ENCODE measurements at places on chromosomes 2 and 18. TPM values are rescaled to one million over a fixed set of nuclear protein-coding genes. Genes with fewer than 3 reads are reported as not detected.

FMNL2 gene
- total RNA-seq: 28.0 TPM

CPLX4 gene
- not detected for total RNA-seq

PIEZO2 gene
- total RNA-seq: 1.6 TPM

CCDC85A gene
- total RNA-seq: 0.45 TPM

ZC3H6 gene
- 2.9 TPM for total RNA-seq

DNAJC5G gene
- total RNA-seq: not detected

FAM237A gene
- not detected for total RNA-seq

ASTL gene
- not detected for total RNA-seq

KIAA2012 gene
- total RNA-seq: not detected

THADA gene
- 54.9 TPM for total RNA-seq

RNF152 gene
- 12.8 TPM for total RNA-seq

FAM161A gene
- 8.1 TPM for total RNA-seq

SPHKAP gene
- total RNA-seq: not detected

SCYGR3 gene
- not detected for total RNA-seq

RAX gene
- total RNA-seq: not detected

DNA sequence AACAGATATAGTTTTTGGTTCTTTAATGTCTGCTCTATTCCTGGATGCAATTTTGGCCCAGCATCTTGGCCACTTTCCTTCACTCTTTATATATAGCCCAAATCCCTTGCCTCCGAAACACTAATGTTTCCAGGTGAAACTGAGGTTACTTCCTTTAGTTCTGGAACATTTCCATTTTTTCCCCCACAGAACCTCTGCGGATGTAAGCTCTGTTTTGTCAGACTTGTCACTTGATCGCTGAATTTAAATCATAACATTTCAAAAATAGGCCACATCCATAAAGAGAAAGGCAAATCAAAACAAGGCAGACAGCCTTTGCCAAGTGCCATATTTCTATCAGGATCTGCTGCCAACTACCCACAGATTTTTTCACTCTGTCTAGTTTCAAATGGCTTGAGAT, 115.1 kb downstream of the ANKRD44 start:
- DNase-seq: no peak

DNA sequence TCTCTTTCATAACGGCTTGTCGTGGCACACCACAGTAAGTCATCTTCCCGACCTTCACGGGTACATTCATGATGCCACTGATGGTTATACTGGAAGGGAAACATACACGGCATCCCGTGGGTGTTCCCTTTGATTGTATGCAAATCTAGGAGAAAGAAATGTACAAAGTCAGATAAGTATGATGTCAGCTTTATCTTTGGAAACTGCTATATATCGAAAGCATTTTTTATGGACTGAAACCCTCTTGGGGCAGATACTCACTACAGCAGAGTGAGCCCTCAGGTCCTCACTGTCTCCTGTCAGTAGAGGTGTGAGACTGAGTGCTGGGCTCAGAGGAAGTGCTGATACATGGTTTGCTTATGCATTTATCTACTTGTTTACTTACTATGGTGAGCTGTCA, 20.4 kb downstream of the PLA2R1 start:
- no peak for DNase-seq

DNA sequence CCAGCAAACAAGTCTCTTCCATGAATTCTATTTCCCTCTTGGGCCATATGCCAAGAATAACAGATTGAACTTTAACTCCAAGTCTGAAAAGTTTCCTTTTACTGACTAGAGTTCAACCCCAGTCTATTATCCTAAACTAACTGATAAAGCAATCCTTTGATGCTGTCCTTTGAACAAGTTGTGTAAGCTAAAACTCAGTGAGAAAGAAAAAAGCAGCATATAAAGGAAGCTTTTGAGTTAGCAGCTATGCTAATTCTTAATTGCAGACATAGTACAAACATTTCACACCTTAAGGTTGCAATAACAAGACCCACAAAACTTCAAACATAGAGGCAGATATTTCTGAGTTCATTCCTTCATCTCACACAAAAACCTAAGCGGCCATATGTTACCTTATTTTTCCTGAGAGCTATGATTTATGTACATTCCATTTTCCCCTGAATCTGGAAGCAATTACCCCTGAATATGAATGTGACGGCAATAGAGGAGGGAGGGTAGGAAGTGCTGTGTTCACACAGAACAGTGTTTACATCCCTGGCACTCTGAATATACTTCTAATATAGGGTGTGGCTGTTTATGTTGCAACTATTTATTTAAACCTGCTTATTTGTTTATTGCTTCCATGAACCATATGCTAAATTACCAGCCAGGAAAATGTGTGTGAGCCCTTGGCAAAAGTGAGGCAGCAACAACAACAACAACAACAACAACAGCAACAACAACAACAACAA, 180.6 kb downstream of the IRS1 start:
- DNase-seq: peak; percentile 69

GRCh38 chr2:100703213-100703612, 116.7 kb upstream of the NPAS2 start:
- DNase-seq: no peak

- DNase-seq: peak; percentile 15
Measured at GRCh38 chr2:24359129-24360049, 947 bp downstream of the ITSN2 start.

DNA sequence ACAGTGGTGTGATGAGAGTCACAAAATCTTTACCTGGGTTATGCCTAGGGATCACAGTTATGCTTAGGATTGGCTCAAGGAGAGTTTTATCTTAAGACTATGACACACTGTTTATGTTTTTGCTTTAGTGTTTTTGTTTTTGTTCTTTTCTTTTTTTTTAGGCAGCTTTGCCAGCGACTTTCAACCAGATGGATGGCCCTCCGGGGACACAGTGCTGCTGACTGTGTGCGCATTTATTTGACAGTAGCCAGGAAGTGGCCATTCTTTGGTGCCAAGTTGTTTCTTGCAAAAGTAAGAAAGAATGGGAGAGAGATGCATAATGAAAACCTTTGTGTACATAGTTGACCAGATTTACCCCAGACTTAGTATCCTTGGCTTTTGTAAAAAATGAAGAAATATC, 15.1 kb upstream of the DYNC2LI1 start:
- DNase-seq: peak; percentile 71

GRCh38 chr2:104547221-104547620, 306.7 kb upstream of the POU3F3 start:
- no peak for DNase-seq

- DNase-seq: no peak
Measured at GRCh38 chr2:223786236-223786635, 51.1 kb downstream of the AP1S3 start.

DNA sequence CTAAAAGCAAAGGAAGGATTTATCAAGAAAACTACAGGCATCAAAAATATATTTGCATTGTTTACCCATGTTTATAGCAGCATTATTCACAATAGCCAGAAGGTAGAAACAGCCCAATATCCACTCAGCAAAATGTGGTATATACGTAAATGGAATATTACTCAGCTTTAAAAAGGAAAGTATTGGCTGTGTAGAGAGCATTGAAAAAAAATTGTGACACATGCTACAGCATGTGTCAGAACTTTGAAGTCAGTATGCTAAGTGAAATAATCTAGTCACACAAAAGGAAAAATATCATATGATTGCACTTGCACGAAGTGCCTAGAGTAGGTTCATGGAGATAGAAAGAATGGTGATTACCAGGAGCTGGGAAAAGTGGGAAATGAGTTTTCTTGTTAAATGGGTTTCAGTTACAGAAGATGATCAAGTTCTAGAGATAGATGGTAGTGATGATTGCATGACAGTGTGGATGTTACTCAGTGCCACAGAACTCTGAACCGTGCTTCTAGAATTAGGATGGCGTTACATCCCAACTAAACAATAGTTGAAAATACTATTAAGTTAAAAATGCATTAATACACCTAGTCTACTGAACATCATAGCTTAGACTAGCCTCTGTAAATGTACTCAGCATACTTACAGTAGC, 20.1 kb downstream of the ANKRD12 start:
- DNase-seq: no peak

- DNase-seq: no peak
Measured at GRCh38 chr18:70956554-70956953, 667.7 kb downstream of the SOCS6 start.

- no peak for DNase-seq
Measured at GRCh38 chr2:167697948-167698347, 549.4 kb downstream of the STK39 start.

- DNase-seq: no peak
Measured at GRCh38 chr2:157922815-157923214, 46.7 kb upstream of the ACVR1 start.

- peak; percentile 11 for DNase-seq
Measured at GRCh38 chr2:28228434-28228995, 164.1 kb upstream of the FOSL2 start.

DNA sequence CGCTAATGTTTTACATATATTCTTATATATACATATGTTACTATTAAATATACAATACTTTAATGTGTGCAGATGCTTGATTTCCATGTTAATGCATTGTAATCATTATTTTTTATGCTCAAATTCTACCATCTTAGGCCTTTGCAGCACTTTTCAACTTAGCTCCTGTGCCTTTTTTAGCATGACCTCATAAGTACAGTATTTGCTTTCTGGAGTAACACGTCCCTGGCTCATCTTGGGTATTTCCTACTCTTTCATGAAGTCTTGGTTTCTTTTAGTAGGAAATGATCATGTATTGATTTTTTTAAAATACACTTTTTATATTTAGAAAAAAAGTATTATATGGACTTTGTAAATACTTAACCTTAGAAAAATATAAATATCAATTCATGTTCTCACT, 36.5 kb downstream of the CAB39 start:
- peak; percentile 46 for DNase-seq

GRCh38 chr2:72131916-72132841, 15.5 kb downstream of the CYP26B1 start:
- no peak for DNase-seq

GRCh38 chr2:46416280-46416679, 63.1 kb upstream of the TMEM247 start:
- DNase-seq: no peak

DNA sequence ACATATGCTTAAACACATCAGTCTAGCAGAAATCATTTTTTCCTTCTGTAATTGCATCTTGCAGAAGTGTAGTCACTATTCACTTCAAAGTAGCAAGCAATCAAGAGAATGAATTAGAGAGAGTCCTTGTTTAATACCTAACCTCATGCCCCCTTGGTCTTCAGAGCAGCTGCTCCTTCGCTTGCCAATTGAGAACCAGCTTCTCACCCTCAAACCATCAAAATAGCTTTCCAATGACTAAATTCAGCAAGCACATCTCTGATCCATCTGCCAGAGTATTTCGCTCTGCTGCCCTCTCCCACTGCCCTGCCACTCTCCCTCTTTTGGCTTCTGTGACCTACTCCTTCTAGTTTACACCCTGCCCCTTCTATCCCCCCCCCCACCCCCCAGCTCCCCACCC, 120.7 kb upstream of the AGAP1 start:
- DNase-seq: no peak

GRCh38 chr2:223058952-223059716, 7.1 kb downstream of the KCNE4 start:
- peak; percentile 60 for DNase-seq

- DNase-seq: no peak
Measured at GRCh38 chr18:13615432-13615861, 110.9 kb downstream of the FAM210A start.

- DNase-seq: no peak
Measured at GRCh38 chr2:17793296-17793695, 23.0 kb upstream of the MSGN1 start.

DNA sequence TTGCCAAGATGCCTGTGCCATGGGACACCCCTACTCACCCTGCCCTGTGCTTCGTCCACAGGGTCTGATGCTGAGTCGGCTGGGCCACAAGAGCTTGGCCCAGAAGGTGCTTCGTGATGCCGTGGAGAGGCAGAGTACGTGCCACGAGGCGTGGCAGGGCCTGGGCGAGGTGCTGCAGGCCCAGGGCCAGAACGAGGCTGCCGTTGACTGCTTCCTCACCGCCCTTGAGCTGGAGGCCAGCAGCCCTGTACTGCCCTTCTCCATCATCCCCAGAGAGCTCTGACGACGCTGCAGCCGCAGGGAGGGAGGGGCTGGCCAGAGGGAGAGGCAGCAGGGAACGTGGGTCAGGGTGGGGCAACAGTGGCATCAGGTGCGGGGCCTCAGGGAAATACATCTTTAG, 81.5 kb downstream of the STPG4 start:
- DNase-seq: no peak

DNA sequence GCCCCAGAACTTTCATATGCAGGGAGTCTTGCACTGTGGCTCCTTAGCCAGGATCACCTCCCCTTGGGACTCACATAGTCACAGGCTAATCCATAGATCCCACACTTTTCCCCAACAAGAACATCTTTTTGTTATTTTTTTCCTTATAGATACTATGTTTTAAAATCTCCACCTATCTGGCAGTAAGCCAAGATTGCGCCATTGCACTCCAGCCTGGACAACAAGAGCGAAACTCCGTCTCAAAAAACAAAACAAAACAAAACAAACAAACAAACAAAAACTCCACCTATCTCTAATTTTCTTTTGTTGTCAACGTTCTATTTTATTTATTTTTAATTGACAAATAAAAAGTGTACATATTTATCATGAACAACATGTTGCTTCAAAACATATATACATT, 141.7 kb downstream of the PDE11A start:
- no peak for DNase-seq

- DNase-seq: no peak
Measured at GRCh38 chr2:73891276-73891901, 1.4 kb upstream of the ACTG2 start.

DNA sequence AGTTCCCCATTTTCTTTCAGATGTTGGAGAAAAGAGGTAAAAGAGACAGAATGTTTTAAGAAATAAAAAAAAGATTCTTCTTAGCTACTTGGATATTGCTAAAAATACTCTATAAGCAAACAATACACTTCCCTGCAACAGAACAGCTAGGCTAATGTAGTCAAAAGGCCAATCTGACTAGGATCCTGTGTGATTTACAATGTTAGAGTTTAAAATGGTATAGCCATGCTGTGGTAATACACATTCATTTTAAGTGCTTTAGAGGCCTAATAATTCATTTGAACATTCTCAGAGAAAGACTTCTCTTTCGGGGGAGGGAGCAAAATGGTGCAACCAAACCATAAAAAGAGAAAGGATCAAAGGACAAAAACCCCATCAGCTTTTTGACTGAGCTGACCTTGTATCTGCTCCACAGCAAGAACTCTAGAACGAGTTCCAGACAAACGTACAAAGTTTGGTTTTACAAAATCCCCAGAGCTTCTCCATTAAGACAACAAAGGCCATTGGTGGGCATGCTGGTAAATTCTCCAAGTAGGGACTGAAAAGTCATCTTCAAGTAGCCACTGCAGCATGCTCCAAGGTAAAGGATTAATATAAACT, 200.2 kb downstream of the STK39 start:
- DNase-seq: no peak

- no peak for DNase-seq
Measured at GRCh38 chr2:203470371-203470770, 64.7 kb downstream of the RAPH1 start.

GRCh38 chr2:235981631-235982030, 186.6 kb downstream of the GBX2 start:
- DNase-seq: no peak

GRCh38 chr2:18473241-18474181, 86.9 kb downstream of the RDH14 start:
- DNase-seq: peak; percentile 92

GRCh38 chr2:233761040-233761769, 1.1 kb downstream of the UGT1A1 start:
- peak; percentile 51 for DNase-seq

- DNase-seq: no peak
Measured at GRCh38 chr18:33755391-33755790, 177.4 kb downstream of the ASXL3 start.

GRCh38 chr2:174336501-174337336, 2.0 kb downstream of the SP9 start:
- DNase-seq: no peak
